ENCODE measurements at places on chromosomes 6 and 20.

DNA sequence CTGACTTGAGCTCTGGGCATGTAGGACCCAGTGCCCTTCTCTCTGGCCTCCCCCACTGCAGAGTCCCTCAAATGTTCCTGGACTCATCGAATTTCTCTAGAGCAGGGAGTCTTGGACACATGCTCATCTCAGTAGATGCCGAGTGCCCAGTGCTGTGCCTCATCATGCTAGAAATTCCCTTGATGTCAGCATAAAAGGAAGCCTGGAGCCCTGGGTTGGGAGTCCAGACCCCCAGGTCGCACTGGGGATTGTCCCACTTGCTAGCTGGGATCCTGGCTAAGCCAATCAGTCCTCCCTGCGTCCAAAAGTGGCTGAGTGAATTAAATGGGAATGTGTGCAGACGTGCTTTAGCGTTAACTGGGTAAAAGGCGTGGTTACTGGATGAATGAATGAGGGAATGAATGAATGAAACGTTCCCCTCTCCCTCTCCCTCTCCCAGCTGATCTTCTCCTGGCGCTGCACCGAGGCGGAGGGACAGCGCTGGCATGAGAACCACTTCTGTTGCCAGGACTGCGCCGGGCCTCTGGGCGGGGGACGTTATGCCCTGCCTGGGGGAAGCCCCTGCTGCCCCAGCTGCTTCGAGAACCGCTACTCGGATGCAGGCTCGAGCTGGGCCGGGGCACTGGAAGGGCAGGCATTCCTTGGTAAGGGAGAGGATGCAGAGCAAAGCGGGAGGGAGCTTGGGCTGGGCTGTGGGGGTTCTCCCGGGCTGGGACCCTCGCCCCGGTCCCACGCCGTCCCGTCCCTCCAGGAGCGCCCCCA lies 1.6 kb upstream of the TOMM6 start:
- peak; percentile 26 for DNase-seq

GRCh38 chr6:163501026-163501425 lies 86.5 kb downstream of the QKI start:
- DNase-seq = no peak

GRCh38 chr20:46113113-46113470 lies 5.0 kb upstream of the CD40 start:
- DNase-seq = no peak

GRCh38 chr6:149059557-149059956 lies 258.0 kb upstream of the TAB2 start:
- DNase-seq = no peak

- no peak for DNase-seq
Observed at GRCh38 chr20:51535075-51535386, 7.5 kb downstream of the NFATC2 start.

- no peak for DNase-seq
Observed at GRCh38 chr6:42316981-42317380, 99.3 kb upstream of the MRPS10 start.

- DNase-seq = no peak
Observed at GRCh38 chr6:159036673-159037072, 8.1 kb downstream of the TAGAP start.

DNA sequence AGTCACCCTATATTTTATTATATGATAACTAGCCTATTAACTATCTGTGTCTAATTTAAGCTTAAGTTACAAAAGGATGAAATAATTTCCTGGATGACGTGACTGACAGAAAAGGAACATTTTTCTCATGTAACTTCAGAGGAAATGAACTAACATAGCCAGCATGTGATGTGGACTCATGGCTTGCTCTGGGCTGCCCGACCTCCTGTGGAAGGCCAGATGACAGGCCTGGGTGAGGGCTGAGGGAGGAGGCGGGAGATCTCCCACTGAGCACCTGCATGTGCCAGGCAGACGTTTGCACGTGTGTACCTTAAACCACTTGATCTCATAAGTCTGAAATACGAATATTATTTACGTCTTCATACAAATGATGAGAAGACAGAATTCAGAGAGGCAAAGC lies 321.1 kb downstream of the SYNE1 start:
- peak; percentile 78 for DNase-seq

DNA sequence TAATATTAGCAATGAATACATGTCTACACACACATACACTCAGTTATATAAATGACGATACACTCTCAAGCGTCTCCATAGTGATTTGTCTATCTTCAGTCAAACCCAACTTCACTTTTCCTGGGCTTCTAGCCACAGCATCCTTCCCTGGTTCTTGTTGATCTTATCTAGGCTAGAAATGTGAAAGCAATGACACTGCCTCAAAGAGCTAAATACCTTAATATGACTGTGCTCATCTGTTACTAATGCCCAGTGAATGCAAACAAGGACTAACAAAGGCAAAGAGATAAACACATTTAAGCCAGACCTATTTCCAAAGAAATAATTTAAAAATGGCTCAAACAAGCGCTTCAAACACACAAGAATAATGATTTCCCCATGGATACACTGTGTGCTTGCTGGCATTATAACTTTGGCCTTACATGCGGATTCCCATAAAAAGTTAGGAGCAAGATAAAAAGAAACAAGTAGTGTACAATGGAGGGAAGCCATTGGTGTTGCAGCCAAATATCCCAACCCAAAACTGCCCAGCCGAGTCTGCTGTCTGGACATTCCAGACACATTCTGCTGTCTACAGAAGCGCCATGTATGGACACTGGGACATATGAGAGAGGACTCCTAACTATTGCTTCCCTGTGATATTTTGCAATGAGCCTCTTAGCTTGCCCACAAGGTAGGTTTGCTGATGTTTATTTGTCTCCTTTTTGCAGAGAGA lies 19.5 kb upstream of the DAAM2 start:
- peak; percentile 76 for DNase-seq
